ENCODE measurements at places on chromosomes 2 and 18.
A peak's percentile ranks its signal among the peaks of the same experiment; 100 is the strongest.

DNA sequence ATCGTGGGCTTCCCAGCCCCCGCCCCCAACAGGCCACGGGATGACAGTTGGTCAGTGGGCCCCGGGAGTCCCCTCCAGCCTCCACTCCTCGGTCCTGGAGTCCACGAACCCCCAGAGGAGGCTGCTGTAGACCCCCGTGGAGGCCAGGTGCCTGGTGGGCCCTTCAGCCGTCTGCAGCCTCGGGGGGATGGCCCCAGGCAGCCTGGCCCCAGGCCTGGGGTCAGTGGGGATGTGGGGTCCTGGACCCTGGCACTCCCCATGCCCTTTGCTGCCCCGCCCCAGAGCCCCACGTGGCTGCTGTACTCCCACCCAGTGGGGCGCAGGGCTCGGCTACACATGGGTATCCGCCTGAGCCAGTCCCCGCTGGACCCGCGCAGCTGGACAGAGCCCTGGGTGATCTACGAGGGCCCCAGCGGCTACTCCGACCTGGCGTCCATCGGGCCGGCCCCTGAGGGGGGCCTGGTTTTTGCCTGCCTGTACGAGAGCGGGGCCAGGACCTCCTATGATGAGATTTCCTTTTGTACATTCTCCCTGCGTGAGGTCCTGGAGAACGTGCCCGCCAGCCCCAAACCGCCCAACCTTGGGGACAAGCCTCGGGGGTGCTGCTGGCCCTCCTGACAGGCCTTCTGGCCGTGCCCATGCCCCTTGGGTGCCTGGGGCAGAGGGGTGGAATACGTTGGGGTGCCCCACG lies 7.6 kb downstream of the NEU4 start:
- no peak for DNase-seq

- DNase-seq = no peak
Measured at GRCh38 chr2:54573537-54573919, 117.4 kb downstream of the SPTBN1 start.

DNA sequence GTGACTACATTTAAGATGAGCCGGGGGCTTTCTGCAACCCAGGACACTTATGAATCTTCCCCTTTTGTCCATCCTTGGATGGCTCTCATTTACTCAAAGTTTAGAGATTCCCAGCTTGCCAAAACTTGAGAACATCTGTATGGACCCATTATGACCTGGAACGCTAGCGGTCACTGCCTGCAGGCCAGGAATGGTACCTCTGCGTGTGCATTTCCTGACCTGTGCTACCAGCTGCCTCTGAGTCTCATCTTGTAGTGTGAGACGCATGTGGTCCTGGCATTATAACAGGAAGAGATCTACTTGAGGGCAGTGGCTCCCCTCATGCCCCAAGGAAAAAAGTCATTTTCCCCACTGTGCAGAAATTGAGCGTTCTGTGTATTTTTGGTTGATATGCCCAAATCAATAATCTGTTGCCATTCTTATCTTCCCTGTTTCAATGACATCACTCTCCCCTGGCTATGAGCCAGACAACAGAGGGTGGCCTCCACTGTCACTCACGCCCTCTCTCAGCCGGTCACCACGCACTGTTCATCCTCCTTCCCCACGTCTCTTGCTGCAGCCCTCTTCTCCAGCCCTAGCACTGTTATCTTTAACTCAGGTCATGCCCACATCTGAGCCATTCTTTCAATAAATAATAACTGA lies 28.5 kb upstream of the NPAS2 start:
- DNase-seq = no peak

DNA sequence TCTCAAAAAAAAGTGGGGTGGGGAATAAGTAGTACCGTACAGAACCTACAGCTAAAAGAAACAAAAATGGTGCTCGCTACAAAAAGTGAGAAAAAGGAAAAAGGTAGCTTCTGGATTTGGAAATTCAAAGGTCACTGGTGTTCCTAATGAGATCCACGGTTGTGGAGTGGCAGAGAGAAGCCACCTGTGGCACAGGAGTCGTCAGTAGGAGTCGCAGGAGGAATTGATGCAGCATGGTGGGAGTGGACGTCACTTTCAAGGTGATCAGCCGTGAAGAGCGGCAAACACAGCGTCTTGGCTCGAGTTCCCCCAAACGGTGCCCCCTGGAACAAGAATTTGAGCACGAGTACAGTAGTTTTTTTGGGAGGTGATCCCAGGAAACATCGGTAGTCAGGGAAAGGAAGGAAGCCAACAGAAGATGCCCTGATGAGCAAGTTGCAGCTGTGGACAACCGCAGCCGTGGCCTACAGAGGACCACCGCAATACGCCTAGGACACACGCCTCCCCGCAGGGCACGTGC lies 1.4 kb upstream of the TTL start:
- peak; percentile 56 for DNase-seq

DNA sequence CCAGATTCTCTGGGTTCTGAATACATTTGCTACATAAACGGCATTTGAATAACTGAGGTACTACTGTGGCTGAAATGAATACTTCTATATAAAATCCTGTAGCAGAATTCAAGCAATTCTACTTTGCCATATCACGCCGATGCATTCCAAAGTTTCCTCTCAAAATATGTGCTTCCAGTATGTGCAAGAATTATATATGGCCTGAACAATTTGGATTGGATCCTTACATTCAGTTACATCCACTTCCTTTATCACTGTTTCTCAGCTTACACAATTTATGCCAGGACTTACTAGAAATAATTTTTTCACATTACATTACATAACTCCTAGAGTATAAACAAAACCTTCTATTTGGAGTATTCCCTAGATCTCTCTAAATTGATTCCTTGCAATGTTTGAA lies 46.3 kb upstream of the STAT4 start:
- DNase-seq = no peak

GRCh38 chr2:179861416-179862067 lies at the start of gene ZNF385B:
ZNF385B (minus strand) TSS chr2:179861612.
- DNase-seq = peak; percentile 68

- DNase-seq = peak; percentile 52
Measured at GRCh38 chr2:3608373-3609278, 13.7 kb downstream of the COLEC11 start.

DNA sequence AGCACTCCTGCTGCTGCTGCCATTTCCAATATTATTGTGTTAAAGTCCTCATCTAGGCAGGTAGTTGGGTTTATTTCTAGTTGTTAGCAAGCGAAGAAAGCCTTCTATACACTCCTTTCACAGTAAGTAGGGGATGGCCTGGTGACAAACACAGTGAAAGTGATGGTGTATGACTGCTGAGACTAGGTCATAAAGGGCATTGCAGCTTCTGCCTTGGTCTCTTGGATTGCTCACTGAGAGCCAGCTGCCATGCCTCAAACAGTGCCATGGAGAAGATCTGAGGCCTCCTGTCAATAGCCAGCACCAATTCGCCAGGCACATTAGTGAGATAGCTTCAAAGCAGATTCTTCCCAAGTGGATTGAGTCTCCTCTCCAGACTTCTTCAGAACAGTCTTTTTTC lies 27.6 kb upstream of the MSTN start:
- DNase-seq = no peak

GRCh38 chr2:145032791-145033190 lies 512.9 kb upstream of the ZEB2 start:
- no peak for DNase-seq

DNA sequence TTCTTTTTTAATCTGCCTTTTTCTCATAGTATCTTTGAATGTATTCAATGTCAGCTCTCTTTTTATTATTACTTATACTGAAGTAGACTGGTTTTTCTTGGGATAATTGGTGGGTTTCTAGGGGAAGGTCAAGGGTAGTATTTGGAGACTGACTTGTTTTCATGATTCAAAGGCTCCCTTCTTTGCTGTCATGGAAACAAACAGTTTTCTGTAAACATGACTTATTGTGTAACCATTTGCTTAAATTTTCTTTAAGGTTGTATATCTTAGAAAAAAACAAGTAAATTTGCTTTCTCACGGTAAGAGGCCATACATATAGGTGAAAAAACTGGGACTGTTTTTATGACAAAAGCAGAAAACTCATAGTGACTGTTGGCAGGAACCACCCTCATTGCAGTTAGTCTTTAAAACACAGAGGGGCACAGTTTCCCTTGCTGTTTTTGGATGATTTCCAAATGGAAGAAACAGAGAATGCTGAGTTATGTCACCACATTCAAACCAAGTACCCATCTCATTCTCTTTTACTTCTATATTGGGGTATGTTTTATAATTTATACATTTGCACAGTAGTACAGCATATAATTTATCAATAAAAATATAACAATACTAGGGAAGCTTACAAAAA lies 5.8 kb upstream of the RDH14 start:
- DNase-seq = no peak

GRCh38 chr2:16665748-16666448 lies at the start of gene CYRIA:
CYRIA (minus strand) TSS chr2:16665834; CDS start chr2:16588119, 77,715 bp downstream.
- peak; percentile 10 for DNase-seq

- no peak for DNase-seq
Measured at GRCh38 chr2:160670618-160671017, 177.0 kb upstream of the RBMS1 start.

GRCh38 chr2:231655894-231656293 lies 52.4 kb upstream of the PTMA start:
- DNase-seq = peak; percentile 74

DNA sequence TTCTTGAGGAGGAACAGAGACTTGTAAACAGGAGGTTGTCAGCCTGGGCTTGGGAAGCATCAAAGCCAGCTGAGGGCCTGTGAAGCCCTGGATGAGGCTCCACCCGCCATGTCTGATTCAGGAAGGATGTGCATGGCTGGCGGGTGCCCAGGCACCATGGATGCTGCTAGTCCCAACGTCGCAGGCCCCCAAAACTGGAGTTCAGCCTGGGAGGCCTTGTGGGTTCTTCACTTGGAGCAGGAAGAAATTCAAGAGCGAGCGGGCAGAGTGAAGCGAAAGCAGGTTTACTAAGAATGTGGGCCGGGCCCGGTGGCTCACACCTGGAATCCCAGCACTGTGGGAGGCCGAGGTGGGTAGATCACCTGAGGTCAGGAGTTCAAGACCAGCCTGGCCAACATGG lies 12.1 kb upstream of the PXDN start:
- DNase-seq = no peak

DNA sequence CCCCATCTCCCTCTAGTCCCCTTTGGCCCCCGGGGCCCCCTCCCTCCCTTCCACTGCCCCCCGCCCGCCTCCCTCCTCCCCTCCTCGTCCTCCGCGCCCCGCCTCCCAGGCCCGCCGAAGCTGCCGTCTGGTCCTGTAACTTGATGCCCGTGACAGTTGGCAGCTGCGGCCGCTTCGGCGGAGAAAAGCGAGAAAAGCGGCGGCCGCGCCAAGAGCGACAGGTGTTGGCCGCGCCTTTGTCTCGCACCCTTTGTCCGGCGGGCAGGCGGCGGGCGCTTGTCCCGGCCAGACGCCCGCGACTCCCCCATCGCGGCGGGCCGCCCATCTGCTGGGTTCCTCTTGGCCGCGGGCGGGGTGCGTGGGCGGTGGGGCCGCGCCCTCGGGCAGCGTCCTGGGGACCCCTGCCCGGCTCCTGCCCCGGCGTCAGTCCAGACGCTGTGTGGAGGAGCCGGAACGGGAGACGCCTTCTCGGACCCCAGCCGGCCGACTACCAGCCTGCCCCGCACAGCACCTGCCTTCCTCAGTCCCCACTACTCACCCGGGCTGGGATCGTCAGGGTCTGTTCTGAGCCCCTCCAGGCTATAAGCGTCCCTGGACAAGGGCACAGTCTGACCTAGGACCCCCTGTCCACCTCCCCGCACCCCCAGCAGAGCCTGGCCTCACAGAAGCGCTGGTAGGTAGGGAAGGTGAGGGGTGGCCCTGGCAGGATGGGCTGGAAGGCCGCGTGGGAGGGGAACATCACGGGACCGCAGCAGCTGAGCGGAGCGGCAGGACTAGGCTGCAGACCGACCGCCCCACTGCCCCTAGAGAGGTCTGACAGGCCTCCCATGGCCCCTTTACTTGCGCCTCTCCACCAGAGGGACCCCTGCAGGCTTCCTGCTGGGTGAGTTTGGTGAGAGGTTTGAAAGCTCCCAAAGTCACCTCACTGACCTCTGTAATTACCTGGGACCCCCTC lies 1.2 kb upstream of the HES6 start:
- peak; percentile 89 for DNase-seq

DNA sequence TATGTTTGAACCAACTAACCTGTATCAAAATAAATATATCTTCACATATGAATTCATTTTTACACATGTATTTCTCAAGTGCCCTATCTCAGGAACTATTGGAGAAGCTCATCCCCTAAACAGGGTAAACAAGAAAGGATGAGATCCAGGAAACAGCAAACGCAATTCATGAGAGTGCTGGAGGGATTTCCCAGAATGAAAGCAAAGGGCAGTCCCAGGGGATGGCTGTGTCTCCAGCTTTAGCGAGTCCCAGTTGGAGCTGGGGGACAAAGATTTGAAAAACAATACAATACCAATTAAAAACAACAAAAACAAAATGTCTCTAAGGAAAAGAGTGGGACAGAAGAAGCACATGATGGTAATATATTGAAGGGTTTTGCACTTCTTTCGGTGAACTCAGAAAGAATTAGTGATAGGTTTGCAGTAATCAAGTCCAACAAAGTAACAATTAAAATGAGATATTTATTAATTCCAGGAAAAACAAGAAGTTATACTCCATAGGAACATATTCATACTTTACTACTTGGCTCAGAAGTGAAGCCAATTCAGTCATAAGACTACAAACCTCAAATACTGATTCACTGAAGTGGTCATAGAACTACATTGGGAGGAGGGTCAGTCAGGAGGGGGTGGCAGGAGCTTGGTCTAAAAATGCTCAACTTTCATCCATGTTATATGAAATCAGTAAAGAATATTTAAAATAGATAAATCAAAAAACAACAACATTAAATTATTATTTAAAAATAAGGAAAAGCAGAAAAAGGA lies 73.1 kb upstream of the PDE1A start:
- DNase-seq = no peak

- no peak for DNase-seq
Measured at GRCh38 chr2:69798909-69799526, 30.4 kb upstream of the GMCL1 start.

DNA sequence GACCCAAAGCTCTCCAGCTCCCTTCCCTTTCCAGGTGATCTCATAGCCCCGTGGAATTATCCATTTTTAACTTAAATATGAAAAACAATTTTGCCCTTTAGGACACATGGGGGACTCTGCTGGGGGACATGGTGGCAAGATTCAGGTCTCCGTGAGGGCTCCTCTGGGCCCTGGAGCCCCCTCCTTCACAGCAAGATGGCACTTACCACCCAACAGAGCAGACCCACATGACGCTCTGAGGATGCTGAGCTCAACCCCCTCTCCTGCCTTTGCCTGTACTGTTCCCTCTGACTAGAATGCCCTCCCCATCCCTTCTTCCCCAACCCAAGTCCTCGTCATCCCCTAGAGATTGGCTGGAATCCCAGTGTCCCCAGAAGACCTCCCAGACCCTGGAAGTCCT lies 17.2 kb downstream of the TEX51 start:
- DNase-seq = no peak
